Natural killer cell (primary cell): ENCODE measurements at places on chromosomes 5 and 9. TPM values are rescaled to one million over a fixed set of nuclear protein-coding genes. Genes with fewer than 3 reads are reported as not detected.
A peak's percentile ranks its signal among the peaks of the same experiment; 100 is the strongest.

The HTR4 gene
- total RNA-seq: not detected

The GLDC gene
- not detected for total RNA-seq

The PRR16 gene
- total RNA-seq: not detected

The IRGM gene
- total RNA-seq: 5.7 TPM

The PTGS1 gene
- 11.3 TPM for total RNA-seq

The SLC34A3 gene
- total RNA-seq: not detected

The TNFSF15 gene
- total RNA-seq: not detected

The PCDHGA10 gene
- total RNA-seq: 2.1 TPM

DNA sequence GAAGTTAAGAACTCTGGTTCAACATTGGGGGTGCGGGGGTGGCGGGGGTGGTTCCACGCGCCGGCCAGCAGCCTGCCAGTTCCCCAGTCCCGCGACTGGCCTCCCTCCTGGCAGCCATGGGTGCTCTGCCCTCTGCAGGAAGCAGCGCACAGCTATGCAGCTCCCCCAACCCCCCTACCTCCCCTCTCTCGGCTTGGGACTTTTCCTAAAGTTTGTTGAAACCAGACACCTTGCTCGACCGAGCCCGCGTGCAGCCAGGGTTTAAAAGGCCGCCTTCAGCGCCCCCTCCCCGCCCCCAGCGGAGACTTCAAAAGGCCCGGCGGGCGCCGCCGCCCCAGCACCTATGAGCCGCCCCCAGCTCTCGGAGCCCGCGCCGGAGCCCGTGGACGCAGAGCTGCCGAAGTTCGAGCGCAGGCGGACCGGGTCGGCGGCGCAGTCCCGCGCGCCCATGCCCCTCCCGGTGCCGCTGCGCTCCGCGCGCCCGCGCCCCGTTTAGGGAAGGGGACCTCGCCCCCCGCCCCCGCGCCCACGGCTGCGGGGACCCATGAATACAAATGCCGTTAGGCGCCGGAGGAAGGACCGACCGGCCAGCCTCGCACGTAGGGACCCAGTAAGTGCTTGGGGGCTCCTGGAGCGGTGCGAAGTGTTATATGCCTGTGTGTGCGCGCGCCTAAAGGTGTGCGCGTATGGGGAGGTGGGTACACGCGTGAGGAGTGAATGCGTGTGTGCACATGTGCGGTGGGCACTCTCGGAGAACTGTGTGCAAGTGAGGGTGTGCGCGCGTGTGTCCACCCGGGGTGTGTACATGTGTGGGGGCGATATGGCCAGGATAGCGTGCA is 1.4 kb upstream of the COL27A1 start:
- DNase-seq: peak; percentile 16

GRCh38 chr9:16763946-16764345 is 106.5 kb downstream of the BNC2 start:
- DNase-seq: no peak

DNA sequence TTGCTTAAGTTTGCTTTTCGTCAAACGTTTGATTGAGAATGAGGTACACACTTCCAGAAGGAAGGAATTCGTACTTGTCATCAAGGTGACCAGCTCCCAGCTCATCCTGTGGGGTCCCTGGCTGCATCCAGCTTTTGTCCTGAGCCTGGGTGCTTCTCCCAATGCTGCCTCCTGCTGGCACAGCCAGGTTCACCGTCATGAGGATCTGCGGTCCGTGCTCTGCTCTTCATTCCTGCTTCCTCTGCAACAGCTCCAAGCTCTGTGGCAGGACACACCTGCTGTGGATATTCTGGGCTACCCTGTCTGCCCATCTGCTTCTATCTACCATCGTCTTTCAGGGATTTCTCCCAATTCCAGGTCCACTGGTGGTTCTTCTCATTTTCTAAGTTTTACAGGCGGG is 13.3 kb upstream of the UBE2QL1 start:
- no peak for DNase-seq

DNA sequence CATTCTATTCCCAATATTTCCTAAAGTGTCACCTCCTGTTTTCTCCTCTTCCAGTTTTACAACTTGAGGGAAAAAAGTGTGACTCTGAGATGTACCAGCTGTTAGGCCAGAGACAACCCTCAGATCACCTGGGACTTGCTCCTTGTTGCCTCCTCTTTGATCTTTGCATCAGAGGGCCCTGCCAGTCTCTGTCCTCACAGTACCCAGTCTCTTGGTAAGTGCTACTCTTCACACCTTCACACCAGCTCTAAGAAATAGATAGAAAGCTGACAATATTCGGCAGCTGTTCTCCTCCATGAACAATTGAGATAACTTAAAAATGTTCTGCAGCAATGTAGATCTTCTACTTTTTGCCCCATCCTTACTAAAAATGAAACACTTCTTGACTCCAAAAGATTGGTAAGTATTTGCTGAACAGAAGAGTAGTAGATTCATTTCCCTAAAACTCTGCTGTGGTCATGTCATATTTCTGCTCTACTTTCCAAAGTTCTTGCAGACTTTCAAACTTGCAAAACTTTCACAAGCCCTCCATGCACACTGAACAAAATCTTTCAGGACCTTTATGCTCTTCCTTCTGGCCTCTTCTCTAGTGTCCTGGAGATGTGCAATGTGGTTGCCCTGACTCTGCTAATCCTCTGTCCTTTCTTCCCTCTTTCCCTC is 188.6 kb downstream of the SNX18 start:
- no peak for DNase-seq

DNA sequence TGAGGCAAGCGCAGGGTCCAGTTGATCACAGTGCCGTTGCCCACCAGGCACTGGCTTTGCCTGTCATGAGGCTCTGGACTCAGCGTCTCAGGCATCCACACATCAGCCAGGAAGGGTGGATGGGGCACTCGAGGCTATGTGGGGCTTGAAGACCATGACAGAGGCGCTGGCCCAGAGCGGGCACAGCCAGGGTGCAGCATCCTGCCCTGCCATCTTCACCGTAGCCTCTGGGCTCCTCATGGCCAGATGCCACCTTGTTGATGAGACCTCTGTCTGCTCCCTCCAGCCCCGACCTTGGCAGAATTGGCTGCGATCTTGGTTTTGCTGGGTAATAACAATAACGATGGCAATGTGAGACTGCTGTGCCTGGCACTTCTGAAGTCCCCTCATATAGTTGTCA is 404.2 kb upstream of the IRX2 start:
- DNase-seq: no peak

DNA sequence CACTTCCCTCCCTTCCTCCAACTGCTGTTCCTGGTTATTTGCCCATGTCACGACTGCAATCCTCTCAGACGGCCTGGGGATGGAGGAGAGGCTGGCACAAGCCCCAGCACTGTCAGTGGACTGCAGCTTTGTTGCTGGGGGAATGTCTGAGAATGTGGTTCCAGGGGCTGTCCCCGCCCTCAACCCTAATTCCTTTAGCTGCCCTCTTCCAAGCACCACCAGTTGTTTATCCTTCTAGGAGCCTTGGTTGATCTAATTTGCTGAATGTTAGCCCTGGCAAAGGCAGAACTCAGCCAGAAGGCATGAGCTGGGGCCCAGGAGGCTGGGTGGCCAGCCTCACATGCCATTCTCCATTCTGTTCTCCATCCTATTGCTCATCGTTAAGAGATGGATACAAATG is 51.6 kb downstream of the ADAM19 start:
- DNase-seq: no peak

GRCh38 chr9:115202181-115202580 is 84.2 kb upstream of the TNC start:
- DNase-seq: no peak

DNA sequence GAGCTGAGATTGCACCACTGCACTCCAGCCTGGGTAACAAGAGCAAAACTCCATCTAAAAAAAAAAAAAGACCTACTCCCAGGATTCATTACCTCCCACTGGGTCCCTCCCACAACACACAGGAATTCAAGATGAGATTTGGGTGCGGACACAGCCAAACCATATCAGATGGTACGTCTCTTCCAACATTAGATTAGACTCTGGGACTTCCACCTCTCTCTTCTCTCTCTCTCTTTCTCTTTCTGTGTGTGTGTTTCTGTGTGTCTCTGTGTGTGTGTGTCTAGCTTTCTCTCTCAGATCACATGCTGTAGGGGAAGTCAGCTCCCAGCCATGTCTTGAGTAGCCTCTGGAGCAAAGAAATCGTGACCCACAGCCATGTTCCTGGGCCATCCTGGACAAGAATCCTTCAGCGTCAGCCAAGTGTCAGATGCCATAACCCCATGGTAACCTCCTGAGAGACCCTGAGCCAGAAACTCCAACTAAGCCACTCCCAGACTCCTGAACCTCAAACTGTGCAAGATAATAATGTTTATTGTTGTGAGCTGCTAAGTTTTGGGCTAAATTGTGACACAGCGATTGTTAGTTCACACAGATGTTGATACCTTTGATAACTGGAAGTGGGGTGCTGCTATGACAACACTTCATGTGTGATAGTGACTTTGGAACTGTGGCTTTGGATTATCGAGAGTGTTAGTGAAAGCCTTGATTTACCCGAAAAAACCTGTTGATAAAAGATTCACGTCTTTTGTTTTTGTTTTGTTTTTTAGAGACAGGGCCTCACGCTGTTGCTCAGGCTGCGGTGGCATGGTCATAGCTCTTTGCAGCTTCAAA is 4.1 kb upstream of the CMBL start:
- DNase-seq: no peak

GRCh38 chr5:3362606-3362910 is 233.1 kb upstream of the IRX1 start:
- no peak for DNase-seq

GRCh38 chr5:167413506-167413905 is 877.9 kb upstream of the WWC1 start:
- no peak for DNase-seq

DNA sequence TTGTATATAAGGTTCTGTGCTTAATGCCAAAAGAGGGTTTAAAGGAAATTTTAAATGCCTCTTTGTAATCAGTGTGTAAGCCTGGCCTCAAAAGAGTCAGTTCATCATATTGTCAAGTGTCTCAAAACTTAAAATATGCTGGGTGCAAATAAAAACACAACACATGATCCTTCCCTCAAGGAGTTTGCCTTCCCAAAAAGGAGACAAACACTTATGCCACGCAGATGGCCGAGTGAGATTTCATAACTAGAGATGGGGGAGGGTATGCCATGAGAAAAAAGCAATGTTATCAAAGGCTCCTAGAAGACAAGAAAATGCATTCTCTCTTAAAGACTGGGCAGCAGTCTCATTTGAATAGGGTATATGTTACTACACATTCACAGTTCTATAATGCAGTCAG is 55.2 kb downstream of the FBXO38 start:
- DNase-seq: no peak

GRCh38 chr5:58241389-58241788 is 218.5 kb downstream of the PLK2 start:
- DNase-seq: no peak

DNA sequence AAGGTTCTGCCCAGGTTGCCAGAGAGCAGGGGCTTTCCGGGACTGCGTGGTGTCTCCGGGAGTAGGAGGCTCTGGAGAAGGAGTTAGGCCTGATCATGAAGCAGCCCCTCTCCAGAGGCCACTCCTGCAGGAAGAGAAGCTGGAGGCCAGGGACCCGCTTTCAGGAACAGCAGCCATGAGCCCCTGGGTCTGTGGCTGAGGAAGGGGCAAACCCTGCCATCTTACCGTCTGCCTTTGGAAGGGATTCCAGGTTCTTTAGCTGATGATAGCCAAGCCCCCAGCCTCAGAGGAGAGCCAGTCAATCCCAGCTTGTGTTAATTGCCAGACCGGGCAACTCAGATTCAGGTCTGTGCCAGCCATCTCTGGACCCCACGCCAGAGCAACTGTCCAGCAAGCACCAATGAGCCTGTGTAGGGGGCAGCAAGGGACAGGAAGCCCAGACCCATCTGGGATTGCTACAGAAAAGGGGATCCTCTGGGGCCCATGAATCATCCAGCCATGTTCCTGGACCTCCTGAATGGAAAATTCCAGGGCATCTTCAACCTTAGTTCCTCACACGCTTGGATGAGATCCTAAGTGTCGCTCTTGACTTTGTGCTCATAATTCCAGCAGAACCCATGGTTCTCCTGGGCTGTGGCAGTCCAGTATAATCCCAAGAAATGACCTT is 42.7 kb upstream of the MVB12B start:
- no peak for DNase-seq
